ENCODE measurements at places on chromosomes 3 and 15.

- DNase-seq, result no peak
Measured at GRCh38 chr3:15426579-15427118, 695 bp downstream of the METTL6 start.

- DNase-seq, result peak; percentile 96
Measured at GRCh38 chr3:169026543-169027182, 636.8 kb downstream of the MECOM start.

- DNase-seq, result peak; percentile 39
Measured at GRCh38 chr3:177385831-177386301, 188.6 kb upstream of the TBL1XR1 start.

DNA sequence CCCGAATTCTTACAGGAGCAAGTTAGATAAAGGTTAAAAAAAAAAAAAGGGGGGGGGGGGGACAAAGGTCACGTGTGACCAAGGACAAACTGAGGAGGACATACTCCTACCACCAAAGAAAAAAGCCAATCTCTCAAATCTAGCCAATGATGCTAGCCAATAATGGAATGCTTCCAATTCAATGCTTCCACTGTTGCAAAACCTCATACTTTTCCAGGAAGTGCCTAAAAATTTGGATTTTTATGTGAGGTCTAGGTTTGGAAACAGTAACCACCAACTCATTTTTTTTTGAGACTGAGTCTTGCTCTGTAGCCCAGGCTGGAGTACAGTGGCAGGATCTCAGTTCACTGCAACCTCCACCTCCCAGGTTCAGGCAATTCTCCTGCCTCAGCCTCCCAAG lies 11.4 kb downstream of the MSL2 start:
- no peak for DNase-seq

- DNase-seq, result no peak
Measured at GRCh38 chr3:129286081-129286480, 7.4 kb downstream of the HMCES start.

DNA sequence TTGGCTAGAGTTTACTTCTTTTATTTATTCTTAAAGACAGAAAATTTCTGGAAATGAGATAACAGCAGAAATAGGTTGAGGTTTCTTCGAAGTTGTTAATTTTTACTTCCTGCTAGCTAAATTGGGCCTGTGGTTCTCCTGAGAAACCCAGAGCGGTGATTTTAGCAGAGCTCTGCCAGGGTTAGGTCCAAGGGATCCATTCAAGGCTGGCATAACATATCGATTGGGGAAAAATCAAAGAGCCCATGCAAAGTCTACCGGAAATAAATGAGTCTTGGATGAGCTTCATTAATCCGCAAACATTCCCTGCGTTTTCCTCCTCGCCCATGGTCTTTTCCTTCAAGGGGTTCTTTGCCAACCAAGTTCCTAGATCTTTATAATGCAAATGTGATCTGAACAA lies 30.8 kb upstream of the MASP1 start:
- DNase-seq, result no peak

DNA sequence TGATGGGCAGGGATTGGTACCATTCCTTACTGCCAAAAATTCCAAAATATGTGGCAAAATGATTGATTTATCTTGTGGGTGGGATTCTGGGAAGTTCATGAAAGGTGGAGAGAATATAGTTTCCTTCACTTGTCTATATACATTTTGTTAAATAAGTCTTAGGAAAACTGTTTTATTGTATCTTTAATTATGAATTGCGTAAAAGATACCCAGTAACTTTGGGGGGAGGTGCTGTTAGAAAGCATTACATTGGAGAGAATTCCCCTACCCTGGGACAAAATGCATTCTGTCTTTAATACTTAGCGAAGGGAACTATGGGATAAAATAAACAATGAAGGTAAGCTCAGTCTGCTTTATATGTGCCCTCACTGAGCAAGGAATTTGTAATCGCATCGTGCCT lies 4.6 kb downstream of the SETD5 start:
- DNase-seq, result no peak

- DNase-seq, result no peak
Measured at GRCh38 chr3:435161-435560, 238.6 kb downstream of the CHL1 start.

DNA sequence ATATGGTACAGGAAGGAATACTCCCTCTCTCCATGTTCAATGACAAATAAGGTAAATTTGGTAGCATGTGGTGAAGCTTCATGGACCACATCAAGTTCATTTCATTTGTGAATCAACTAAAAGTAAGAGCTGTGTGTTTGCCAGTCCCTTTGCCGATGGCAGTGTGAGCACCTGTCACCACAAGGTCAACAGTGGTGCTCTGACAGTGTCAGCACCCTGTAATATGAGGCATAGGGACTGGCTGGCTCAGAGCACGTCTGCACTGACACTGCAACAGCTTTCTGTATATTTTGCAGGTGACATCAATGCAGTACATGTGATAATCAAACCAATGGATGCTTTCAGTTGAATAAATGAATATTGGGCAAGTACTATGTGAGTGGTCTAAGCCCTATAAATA lies 852.4 kb downstream of the TUSC7 start:
- no peak for DNase-seq

DNA sequence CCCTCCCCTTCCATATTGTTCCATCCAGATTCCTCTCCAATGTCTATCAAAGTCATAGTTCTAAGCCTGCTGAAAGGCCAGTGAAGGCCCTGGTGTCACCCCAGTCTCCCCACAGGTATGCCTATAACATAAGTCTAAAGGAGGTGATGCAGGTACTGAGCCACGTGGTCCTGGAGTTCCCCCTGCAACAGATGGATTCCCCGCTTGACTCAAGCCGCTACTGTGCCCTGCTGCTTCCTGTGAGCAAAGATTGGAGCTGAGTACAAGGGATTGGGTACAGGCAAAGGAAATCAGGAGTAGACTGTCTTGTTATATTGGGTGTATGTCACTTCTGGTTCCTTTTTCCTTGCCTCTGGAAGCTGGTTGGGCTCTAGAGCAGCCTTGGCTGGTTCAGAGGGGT lies 8.2 kb downstream of the EIF2B5 start:
- DNase-seq, result no peak

GRCh38 chr3:112855883-112856282 lies 9.2 kb upstream of the CD200R1L start:
- no peak for DNase-seq

DNA sequence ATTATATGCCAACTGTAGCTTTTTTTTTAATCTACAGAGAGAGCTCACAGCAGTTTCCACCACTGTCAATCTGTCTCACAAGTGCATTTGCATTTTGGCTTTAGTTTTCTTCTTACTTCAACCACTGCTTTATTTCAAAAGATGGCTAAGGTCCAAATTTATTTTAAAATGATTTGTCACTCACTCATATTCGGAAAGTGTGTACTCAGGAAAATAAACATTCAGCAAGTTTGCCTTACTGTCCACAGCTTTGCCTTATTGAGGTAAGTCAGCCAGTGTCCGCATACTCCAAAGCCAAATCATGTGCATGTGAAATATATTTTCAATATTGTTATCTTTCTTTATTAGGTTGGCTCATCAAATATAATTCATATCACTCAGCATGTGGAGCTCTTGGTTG lies 240.7 kb upstream of the ARHGEF26 start:
- DNase-seq, result no peak

DNA sequence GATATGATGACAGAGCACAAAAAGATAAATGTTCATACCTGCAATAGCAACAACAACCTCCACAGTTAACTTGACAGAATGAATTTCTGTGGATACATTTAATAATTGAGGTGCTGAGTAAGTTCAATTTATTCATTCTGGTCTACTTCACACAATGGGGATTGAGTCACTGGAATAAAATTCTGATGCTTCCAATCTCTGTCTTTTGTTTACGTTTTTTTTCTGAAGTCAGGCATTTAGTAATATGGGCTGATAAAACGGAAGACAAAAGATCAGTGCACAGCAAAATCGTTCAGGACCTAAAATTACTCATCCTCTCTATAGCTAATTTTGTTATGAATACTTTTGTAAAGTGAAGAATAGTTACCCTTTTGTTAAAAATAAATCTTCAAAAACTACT lies 565.9 kb upstream of the CCDC54 start:
- DNase-seq, result peak; percentile 91

- DNase-seq, result no peak
Measured at GRCh38 chr3:164903820-164904451, 174.4 kb downstream of the SI start.

DNA sequence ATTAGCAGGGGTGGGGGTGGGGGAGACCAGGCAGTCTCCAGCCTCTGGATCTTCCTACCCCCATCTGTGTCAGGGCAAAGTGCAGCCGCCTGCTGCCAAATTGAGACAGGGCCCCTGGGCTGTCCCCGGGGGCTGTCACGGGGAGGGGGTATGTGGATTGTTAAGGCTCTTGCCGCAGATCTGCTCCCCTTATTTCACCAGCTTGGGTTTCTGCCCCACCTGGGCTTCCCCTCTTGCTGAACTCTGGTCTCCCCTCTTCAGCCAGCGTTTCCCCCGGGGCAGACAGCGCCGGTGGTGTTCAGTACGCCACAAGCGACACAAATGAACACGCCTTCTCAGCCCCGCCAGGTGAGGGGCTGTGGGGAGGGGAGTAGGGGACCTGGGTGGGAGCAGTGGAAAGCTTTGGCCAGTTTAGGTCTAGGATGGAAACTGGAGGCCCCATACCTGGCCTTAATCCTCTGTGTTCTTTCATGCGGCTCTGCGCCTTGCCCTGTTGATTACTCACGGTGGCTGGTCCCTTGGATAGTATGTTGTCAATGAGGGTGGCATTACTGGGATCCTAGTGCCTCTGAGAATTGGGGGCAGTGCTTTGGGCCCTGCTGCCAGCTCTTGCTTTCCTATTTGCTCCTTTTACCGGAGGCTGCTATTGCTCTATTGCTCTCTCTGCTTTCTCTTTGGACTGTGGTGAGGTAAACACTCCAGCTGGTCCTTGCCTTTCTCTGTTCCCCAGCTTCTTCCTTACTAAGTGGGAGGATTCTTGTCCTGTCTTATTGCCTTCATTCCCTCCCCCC lies 1.7 kb downstream of the EIF4G1 start:
- no peak for DNase-seq

GRCh38 chr15:50138391-50138790 lies 19.4 kb upstream of the ATP8B4 start:
- no peak for DNase-seq

DNA sequence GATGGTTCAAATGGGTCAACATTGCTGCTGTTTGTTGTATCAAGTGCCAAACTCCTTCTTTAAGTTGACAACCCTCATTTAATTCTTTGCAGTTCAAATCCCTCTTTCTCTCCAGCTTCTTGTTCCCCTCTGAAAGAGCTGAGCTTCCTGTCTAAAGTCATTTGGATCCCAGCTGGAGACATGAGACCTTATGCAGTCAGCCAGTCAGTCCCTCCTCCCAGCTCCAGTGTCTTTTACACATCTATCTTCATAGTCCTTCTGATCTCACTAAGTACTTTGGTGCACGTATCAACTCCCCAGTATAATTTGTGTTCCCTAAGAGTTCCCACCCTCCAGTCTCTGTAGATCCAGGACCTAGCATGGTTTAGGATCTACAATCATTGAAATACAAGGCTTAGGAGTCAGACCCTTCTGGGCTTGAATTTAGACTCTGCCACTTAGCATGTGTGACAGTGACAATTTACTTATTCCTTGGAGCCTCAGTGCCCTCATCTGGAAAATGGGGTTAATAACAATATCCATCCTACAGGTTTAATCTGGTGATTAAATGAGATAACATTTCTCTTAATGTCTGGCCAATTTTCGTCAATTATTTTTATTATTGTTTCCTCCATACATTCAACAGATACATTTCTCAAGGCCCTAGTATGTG lies 102.8 kb upstream of the SEMA6D start:
- DNase-seq, result no peak

DNA sequence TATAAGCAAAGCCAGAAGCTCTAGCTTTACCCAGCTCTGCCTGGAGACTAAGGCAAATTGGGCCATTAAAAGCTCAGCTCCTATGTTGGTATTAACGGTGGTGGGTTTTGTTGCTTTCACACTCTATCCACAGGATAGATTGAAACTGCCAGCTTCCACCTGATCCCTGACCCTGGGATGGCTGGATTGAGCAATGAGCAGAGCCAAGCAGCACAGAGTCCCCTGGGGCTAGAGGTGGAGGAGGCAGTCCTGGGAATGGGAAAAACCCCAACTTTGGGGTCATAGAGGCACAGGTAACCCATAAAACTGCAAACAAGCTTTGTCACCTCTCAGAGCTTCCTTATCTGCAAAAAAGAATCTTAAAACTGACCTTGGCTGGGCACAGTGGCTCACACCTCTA lies 6.6 kb downstream of the RHO start:
- no peak for DNase-seq

GRCh38 chr3:195007151-195007550 lies 263.8 kb downstream of the XXYLT1 start:
- DNase-seq, result no peak

DNA sequence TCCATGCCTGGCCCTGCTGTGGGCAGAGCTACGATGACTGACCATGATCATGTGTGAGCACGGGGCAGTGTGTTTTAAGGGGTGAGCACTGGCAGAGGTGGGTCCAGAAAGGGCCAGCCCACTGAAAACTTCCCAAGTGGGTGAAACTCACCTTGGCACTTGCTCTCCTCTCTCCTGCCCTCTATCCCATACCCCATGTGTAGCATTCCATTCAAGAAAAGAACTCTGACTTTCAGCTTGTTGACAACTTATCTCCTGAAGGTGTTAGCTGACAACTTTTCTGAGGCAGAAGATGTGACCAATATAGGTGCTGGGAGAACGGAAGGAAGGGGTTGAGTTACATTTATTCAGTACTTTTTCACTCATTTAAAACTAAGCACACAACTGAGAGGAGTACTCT lies 305.2 kb downstream of the RORA start:
- no peak for DNase-seq

GRCh38 chr3:195123281-195123691 lies 147.7 kb downstream of the XXYLT1 start:
- DNase-seq, result peak; percentile 44

DNA sequence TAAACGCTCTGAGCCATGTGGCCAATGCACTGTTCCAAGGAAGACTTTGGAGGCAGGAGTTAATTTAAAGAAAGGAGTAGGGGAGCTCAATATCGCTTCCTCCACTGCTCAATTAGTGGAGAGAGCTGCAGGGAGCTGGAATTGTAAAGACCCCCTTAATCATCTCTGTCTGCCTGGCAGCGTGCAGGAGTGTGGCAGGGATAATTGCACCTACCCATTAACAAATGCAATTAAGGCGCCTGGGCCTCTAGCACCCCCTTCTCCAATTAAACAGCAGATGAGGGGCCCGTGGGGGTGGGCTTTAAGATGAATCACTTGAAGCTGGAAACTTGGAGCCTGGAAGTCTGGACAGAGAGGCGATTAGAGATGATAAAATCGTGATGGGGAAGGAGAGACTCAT lies 61.7 kb upstream of the GLCE start:
- DNase-seq, result no peak

- no peak for DNase-seq
Measured at GRCh38 chr15:67819636-67820035, 5.7 kb upstream of the SKOR1 start.

DNA sequence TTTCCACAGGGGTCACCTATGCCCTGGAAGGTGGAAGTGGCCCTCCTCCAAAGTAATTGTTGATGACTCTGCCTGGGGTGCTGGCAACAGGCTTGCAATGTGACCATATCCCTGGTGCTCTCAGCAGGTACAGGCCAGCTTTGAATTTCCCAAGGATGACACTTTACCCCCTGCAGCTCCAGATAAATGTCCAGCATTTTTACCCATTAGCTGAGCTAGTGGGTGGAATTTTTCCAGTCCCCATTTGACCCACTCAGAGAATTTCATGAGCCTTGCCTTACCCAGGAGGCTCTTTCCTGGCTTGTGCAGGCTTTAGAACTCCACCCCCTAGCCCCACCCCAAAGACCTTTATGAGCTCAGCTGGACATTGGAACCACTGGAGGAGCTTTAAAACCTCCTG lies 77.6 kb downstream of the ST8SIA2 start:
- no peak for DNase-seq

GRCh38 chr15:70436428-70436827 lies 326.9 kb downstream of the UACA start:
- no peak for DNase-seq
